ENCODE measurements at places on chromosomes 4 and X.

GRCh38 chr4:7187691-7188090 lies 4.6 kb upstream of the SORCS2 start:
- DNase-seq, result no peak

DNA sequence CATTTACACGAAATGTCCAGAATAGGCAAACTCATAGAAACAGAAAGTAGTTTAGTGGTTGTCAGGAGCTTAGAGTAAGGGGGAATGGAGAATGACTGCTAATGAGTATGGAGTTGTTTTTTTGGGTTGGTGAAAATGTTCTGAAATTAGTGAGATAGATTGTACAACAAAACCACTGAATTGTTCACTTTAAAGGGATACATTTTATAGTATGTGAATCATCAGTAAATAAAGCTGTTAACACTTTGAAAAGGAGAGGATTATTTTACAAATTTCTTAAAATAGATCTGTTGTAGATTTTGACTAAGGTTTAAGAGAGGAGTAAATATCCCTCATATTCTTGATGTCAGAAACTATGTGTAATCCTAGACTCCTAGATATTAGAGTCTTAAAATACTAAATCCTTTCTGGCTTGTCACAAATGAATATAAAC lies 82.7 kb downstream of the RAPGEF2 start:
- no peak for DNase-seq

DNA sequence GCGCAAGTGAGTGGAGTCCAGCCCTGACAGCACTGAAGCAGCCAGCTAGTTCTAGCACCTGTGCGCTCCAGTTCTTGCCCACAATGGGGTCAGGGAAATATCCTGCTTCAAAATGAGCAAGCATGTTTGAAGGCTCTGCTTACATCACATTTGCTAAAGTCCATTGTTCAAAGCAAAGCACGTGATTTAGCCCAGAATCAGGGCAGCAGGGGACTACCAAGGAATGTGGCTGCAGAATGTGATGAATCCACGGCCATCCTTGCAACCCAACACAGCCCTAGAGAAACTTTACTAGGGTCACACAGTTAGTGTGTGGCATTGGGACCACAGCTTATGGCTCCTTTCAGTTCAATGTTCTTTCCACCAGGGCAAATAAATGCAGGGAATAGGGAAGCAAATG lies 47.3 kb upstream of the SMIM31 start:
- no peak for DNase-seq

DNA sequence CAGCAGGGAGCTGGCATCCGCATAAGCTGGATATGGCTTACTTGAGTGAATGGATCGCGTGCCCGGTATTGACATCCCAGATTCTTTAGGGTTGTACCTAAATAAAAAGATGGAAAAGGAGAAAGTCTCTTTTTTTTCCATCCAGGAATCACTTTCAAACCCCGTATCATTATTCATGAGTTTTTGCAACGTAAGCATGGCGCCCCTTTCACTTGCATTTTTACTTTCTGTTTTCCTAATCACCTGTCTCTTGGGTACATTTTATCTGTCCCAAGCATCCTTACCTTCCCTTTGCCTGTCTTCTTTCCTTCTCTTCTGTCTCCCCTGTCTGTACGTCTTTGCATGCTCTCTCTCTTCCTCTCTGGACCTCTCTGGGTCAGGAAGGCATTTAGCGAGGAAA lies 128.6 kb downstream of the CPE start:
- DNase-seq, result no peak

GRCh38 chr4:22680065-22680642 lies 12.6 kb upstream of the GBA3 start:
- no peak for DNase-seq

DNA sequence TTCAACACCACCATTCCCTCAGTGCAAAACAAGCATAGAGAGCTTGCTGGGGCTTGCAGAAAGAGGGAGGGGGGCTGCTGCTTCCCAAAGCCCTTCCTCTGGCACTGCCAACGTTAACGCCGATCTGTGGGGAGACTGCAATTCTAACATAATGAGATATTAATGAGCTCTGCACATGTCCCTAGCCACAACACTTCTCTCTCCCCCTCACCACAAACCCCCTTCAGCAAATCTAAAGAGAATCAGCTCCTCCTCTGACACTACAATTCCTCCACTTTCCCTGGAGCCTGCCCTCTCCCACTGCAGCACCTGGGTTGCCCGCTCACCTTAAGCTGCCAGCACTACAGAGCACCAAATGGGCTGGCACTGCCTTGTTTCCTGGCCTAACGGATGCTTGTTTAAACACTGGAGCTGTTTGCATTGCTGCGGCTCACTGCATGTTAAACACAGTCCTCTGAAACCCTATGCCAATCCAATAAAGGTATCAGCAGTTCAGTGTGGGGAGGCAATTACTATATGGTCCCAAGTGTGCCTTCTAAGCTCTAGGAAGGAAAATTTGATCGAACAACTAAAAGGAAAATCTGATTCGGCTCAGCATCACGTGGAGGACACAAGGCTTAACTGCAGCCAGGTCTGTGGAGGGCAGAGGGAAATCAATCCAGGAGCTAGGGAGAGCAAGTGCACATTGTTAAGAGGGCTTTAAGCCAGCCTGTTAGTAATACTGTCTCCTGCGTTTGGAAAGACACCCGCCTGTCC lies 232.4 kb downstream of the MAML3 start:
- no peak for DNase-seq

DNA sequence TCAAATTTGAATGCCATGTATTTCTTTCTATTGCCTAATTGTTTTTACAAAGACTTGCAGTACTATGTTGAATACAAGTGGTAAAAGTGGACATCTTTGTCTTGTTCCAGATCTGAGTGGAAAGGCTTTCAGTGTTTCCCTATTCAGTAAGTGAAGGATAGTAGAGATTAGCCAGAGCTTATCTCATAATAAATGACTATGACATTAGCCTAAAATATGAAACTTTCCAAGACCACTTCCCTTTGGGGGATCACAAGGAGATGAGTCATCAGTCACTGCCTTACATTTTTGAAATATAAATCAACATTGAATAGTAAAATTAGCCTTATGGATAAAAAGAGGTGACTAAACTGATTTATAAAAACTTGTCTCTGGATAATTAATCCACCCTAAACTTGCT lies 554.1 kb upstream of the MAGEB2 start:
- DNase-seq, result no peak

DNA sequence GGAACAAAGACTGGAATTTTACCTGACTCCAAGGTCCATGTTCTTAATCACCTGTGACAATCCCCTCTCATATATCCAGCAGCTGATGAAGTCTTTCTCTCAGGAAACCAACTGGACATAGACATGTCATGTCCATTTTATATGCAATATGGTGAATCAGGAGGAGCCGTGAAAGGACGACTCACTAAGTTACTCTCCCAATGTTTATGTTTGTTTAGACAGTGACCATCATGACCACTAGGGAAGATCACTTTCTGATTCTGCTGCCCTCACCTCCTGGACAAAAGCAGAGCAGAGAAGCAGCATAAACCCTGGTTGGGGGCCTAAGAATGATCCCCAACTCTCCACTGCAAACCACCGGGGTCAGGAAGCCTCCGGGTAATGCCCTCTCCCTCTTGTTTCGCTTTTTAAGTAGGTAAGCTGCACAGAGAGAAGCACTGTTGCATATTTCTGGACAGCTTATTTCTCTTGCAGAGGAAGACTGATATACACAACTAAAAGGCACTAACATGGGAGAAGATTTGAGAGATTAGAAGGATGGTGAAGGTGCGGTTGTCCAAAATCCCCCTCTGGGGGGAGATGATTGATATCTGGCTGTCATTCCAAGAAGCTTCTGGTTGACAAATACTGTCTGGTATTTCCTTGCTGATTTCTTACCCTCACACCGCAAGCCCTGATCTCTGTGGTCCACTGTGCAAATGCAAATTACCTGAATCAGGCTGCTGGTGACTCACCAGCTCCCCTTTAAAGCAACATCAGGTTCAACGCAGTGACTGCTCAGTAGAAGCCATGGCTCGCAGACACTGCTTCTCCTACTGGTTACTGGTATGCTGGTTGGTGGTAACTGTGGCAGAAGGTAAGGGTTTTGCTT lies at the start of gene ODAPH:
Gene ODAPH, plus strand, starts transcription at position 773 of the 871 bp plus-strand sequence. Its CDS starts 17 bp downstream, at position 790.
- DNase-seq, result no peak

DNA sequence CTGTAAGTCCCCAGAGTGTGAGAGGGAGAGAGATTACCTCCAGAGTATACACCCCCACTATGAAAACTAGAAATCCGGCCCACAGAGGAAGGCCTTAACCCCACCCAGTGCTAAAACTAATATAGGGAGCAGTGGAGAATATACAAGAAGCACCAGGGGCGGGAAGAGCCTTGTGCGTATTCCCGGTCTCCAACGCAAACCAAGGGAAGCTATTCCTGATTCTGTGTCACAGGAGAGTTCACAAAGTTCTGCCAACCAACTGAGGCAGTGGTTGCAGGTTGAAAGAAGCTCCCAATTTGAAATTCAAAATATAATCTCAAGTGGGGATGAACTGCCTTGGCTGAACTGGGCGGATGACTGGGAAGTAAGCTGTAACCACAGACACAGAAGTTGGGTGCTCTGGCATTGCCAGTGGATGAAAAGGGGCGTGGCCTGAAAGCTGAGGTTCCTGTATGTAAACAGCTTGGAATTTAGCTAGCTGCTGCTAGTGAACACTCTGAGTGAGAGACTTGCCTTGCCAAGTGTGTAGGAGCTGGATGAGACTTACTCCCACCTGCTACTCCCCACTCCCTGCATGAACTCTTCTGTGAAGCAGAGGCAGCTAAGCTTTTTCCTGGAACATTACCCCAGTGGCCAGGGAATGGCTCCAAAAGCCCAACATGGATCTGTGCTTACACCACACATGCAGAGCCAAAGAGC lies 32.7 kb downstream of the ELF2 start:
- DNase-seq, result peak; percentile 28

DNA sequence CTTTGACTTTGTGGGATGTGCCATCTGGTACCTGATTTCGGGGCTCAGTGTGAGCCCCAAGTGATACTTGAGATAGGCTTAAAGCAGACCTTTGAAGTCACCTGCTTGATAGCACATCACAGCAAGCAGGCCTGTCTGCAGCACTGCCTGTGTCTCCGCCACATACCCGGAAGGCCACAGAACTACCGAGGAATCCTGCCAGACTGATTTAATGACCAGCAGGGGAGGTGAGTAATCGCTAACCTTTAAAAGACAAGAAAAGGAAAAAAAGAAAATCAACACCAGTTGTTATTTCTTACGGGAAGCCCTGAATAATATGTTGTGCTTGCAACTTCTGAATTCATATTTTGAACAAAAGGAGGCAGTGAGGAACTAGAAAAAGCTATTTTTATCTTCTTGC lies 6.8 kb downstream of the PTCHD1 start:
- DNase-seq, result no peak

DNA sequence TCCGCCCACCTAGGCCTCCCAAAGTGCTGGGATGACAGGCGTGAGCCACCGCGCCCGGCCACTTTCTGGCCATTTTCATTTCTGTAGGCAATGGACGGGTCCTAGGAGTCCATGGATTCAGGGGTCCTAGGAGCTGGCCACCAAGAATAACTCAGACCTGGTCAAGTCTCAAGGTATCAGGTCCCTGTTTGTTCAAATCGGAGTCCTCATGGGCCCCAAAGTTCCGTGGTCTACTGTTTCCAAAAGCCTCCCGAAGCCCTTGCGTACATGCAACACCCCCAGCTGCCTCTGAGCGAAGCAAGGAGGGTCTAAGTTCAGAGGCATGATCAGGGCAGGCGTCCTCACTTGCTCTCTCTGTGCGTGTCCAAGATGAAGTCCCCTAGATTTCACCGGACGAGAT lies 30.1 kb downstream of the P2RY8 start:
- DNase-seq, result no peak

- no peak for DNase-seq
Measured at GRCh38 chr4:79042079-79042674, 102.9 kb upstream of the PAQR3 start.

DNA sequence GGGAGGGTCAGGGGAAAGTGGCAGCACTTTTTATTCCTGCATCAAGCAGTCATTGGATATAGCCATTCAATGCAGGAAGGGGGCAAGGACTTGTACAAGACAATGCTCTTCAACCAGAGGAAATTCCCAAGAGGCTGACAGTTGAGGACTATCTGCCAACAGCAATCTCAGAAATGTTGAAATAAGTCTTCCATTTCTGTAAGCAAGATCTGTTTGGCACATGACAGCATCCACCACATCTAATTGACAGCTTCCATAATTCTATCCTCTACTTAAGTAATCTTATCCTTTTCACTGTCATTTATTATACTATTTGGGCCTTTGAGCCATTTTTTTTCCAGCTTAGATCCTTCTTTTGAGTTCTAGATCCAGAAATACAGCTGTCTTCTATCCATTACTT lies 110.7 kb downstream of the CFAP299 start:
- no peak for DNase-seq

GRCh38 chr4:94403751-94404150 lies 48.0 kb upstream of the PDLIM5 start:
- no peak for DNase-seq

DNA sequence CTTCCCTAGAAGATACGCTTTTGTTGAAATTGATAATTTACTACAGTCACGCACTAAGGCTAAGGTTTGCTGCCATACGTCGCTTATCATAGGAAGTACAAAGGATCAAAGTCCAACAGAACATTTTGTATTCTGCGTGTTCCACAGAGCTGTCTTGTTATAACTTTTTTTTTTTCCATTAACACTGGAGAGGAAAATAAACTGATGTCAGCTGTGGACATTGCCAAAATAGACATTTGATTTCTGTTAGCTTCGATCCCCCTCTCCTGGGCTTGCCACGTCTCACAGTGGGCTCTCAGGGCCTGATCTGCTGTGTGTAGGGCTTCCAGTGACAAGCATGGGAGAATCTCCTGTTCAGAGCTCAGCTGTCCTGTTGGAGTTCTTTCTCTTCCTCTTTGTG lies 93.3 kb downstream of the SPATA18 start:
- no peak for DNase-seq

DNA sequence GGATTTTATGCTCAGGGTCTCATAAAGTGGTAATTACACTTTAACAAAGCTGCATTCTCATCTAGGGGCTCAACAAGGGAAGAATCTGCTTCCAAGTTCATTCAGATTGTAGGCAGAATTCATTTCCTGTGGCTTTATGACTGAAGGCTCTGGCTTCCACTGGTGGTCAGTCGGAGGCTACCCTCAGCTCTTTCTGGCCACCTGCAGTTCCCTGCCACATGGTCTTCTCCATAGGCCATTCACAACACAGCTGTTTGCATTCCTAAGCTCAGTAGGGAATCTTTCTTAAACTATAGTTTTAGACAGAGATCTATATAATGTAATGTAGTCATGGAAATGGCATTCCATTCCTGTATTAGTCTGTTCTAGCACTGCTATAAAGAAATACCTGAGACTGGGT lies 973.0 kb upstream of the SLIT2 start:
- DNase-seq, result no peak

Data from retinal pigment epithelial cell (primary cell).